Fibroblast of the aortic adventitia (primary cell): ENCODE measurements at places on chromosomes 12 and 14. TPM values are rescaled to one million over a fixed set of nuclear protein-coding genes. Genes with fewer than 3 reads are reported as not detected.

Gene LRP1-AS
- total RNA-seq = not detected in 2 replicates

Gene INHBC
- not detected in 2 replicates for total RNA-seq

Gene NRIP2
- not detected in 2 replicates for total RNA-seq

Gene KIF26A
- under 0.01 TPM in 1 of 2 replicates, not detected in the other for total RNA-seq

Gene METTL17
- 17.3 and 44.2 TPM in 2 replicates for total RNA-seq

Gene GALNT6
- total RNA-seq = 0.74 and 22.1 TPM in 2 replicates

Gene CLEC1B
- not detected in 2 replicates for total RNA-seq

Gene TXNRD1
- total RNA-seq = 350 and 651 TPM in 2 replicates

Gene P3H3
- 53.9 and 188 TPM in 2 replicates for total RNA-seq

Gene B4GALNT3
- 0.09 and 0.16 TPM in 2 replicates for total RNA-seq

Gene NXPH4
- total RNA-seq = 1.9 and 2.4 TPM in 2 replicates

Gene PDZRN4
- total RNA-seq = not detected in 2 replicates
